ENCODE measurements at places on chromosomes 12 and 14.

- no peak for DNase-seq
These were observed 38.2 kb downstream of the EVL start for GRCh38 chr14:100103250-100104005.

GRCh38 chr12:124125203-124125871 is 152.3 kb downstream of the ZNF664 start:
- no peak for DNase-seq

DNA sequence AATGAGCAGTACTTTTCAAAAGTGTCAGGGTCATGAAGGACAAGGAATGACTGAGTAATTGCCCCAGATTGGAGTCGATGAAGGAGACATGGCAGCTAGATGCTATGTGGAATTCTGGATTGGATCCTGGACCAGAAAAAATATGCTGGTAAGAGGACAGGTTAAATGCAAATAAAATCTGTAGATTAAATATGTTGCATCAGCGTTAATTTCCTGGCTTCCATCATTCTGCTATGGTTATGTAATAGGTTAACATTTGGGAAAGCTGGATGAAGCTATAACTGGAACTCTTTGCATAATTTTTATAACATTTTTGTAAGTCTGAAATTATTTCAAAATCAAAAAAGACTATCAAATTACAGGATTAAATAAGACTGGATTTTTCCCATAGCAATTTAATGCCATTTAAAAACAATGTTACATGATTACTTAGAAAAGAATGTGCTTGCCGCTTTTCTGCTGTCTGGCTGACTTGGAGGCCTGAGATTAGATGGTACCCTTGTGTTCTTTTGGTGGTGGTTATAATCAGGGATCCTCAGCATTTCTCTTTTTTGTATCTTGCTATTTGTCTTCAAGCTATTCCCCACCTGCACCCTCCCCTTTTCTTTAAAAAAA is 65.1 kb downstream of the FBXW8 start:
- peak; percentile 22 for DNase-seq

DNA sequence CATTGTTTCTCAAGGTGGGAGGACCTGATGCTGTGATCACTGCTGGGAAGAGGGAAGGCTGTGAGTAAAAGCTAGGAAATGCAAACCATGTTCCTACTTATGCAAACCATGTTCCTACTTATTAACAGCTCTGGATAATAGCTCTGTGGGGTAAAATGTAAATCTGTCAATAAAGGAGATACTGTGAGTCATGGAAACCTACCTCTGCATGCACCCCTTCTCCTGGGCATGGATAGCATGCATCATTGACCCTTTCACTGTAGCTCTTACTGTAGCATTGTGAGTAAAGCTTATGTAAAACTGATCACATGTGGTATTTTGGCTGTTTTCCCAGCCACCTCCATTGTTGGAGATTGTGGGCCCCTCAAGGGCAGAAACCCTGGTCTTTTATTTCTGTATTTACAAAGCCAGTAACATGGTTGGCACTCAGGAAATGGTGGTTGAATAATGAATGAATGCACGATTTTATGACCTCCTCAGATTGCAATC is 253.7 kb downstream of the GRIN2B start:
- no peak for DNase-seq

DNA sequence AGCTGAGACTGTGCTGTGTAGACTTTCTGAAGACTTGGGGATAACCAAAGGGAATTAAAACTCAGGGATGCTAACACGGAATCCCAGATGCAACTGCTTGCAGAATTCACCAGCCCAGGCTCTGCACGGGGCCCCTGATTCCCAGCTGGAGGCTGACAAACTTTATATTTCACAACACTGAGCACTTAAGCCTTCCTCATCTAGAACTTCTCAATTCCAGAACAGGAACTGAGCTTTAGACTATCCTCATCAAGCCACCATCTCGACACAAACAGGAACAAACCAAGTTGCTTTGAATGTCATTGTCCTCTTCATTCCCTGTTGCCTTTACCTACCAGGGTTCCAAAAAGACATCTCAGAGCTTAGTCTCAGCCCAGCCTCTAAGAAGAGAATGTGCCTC is 22.2 kb downstream of the CCDC63 start:
- no peak for DNase-seq

GRCh38 chr14:23398348-23398747 is 9.7 kb downstream of the MYH6 start:
- DNase-seq: no peak

DNA sequence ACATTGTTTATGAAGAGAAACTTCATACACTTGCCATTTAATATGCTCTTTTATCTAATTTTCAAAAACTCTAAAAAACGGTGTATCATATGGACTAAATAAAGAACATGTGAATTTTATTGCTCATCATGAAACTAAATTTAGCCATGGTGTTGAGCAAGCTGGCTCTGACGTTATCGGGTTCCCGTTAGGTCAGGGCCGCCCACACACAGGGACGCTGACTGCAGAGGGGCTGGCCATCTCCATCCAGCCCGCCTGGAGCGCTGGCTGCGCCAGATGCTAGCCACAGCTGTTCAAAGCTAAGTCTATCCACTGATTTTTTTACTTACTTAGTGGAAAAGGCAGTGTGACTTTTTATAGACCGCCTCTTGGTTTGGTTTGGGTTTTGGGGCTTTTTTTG is 36.5 kb upstream of the DYNC1H1 start:
- peak; percentile 96 for DNase-seq

DNA sequence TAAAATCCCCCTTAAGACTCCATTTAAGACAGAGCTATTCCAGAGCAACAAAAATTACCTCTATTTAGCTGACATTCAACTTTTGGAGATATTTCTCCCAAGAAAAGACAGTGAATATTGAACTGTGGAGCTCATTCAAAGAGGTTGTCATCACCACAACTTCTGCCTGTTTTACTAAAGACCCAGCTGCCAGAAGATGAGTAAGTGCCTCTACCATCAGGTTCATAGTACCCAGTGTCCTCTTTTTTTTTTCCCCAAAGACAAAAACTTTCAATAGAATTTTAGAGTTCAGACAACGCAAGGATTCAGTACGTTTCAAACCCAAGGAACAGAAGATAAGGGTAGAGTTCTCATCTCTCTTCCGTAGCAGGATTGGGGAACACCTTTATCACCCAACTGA is 461.3 kb downstream of the BCAT1 start:
- DNase-seq: no peak

DNA sequence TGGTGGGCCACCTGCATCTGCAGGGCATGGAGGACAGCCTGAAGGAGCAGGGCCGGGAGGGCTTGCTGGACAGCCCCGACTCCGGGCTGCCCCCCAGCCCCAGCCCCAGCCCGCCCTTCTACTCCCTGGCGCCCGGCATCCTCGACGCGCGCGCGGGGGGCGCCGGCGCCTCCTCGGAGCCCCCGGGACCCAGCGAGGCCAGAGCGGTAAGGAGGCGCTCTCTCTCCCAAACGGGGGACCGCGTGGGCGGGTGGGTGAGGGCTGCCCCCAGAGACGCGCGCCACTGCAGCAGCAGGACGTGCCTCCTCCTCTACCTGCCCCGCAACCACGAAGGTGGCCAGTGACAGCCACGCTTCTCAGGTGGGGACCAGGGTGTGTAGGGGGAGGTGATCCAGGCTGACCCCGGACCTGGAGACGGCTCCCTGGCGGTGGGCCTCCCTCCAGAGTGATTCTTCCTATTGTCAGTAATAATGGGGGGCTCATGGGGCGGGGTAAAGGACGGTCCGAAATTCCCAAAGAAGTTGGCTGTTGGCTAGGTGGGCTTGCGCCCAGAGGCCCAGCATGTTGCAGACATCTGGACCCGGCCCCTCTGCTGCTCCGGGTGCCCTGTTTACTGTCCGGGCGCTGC is 652 bp downstream of the RFLNA start:
- no peak for DNase-seq

DNA sequence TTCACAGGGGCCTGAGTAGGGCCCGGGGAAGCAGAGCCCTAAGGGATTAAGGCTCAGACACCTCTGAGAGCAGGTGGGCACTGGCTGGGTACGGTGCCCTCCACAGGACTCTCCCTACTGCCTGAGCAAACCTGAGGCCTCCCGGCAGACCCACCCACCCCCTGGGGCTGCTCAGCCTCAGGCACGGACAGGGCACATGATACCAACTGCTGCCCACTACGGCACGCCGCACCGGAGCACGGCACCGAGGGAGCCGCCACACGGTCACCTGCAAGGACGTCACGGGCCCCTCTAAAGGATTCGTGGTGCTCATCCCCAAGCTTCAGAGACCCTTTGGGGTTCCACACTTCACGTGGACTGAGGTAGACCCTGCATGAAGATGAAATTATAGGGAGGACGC is 7.1 kb downstream of the LTBR start:
- no peak for DNase-seq

DNA sequence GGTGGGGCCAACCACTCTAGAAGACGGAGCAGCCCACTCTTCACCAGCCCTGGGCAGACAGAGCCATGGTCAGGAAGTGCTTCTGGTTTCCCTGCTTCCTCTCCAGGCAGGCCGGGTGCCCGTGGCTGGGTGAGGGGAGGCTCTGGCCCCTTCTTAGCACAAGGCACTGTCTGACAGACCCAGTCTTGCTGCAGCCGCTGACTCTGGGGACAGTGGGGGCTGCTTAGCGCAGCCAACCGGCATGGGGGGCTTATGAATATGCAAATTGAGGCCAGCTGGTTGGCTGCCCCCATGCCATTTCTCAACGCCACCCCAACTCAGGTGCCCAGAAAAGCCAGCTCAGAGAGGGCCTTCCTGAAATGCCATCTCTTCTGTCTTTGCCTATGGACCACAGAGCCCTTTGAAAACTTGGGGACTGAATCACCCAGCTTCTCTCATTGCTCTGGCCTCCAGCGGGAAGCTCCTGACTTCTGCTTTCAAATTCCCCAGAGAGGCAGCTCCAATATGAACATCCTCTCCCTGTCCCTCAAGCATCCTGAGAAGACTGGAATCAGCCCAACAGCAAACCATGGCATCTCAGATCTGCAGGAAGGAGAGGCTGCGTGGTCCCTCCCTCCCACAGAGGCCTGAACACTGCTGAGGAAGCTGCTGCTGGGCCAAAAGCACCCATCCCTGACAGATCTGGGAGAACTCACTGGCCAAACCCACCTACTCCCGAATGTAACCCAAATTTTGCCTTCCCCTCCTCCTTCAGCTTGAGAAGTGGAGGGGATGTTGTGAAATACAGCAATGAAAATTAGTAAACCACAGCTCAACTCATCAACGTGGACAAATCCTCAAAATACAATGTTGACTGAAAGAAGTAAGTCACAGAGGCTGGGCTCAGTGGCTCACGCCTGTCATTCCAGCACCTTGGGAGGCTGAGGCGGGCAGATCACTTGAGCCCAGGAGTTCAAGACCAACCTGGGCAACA is at the start of gene PROX2:
PROX2 (minus strand) TSS at position 205 of the 973 bp plus-strand sequence. CDS start 12,311 bp downstream, outside the sequence.
- DNase-seq: peak; percentile 46

Measured in hepatic stellate cell (primary cell).